ENCODE measurements at places on chromosomes 7 and 10. TPM values are rescaled to one million over a fixed set of nuclear protein-coding genes. Genes with fewer than 3 reads are reported as not detected.

GRCh38 chr7:106542550-106543220 lies 118.3 kb downstream of the CCDC71L start:
- peak; percentile 85 for DNase-seq
- no peaks in the 10 kb centered on the region for H3K36me3 ChIP-seq
- H3K4me1 ChIP-seq, result peaks cover 20% of the 10 kb centered on the region
- no peaks in the 10 kb centered on the region for H3K27me3 ChIP-seq
- H3K4me3 ChIP-seq, result no peak overlapping the region

Gene CALML5
- not detected for total RNA-seq

GRCh38 chr7:159117366-159118196 lies 27.1 kb downstream of the VIPR2 start:
- no peak for DNase-seq
- no peaks in the 10 kb centered on the region for H3K4me1 ChIP-seq

- no peaks in the 10 kb centered on the region for H3K36me3 ChIP-seq
- DNase-seq, result no peak
- H3K27me3 ChIP-seq, result peaks cover 37% of the 10 kb centered on the region
- H3K27ac ChIP-seq, result no peak overlapping the region
- no peak overlapping the region for H3K4me3 ChIP-seq
- H3K4me1 ChIP-seq, result no peaks in the 10 kb centered on the region
These were observed 24.5 kb downstream of the FRMD4A start for GRCh38 chr10:14306190-14306589.

Gene AVPI1
- 40.7 TPM for total RNA-seq

Gene NRG3
- not detected for total RNA-seq

- peaks cover 34% of the 10 kb centered on the region for H3K4me1 ChIP-seq
- H3K4me3 ChIP-seq, result peak overlapping the region; percentile 77
- no peaks in the 10 kb centered on the region for H3K36me3 ChIP-seq
- H3K27ac ChIP-seq, result peak overlapping the region; percentile 49
These were observed 623 bp downstream of the HOXA4 start for GRCh38 chr7:27129729-27130539.

- peaks cover 2% of the 10 kb centered on the region for H3K4me1 ChIP-seq
- H3K4me3 ChIP-seq, result no peak overlapping the region
- no peak for DNase-seq
These were observed 7.0 kb downstream of the LZTS2 start for GRCh38 chr10:101006593-101007098.

Gene PHYHIPL
- not detected for total RNA-seq

DNA sequence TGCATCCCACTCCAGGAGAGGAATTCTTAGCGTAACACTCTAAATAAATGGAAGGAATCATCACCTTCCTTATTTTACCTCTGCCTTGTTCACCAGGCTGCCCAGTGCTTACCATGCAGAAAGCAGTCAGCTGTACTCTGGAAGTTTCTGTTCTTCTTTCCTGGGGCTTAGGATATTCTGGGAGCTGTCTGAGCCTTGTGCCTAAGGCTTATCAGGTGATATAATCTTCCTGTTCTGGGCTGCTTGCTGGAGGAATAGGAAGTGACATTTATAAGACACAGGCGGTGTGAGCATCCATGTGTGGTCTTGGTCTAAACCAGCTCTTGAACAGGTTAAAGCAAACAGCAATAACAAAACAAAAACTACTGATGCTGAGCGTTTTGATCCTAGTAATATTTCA lies 13.5 kb downstream of the KCTD7 start:
- H3K36me3 ChIP-seq, result no peaks in the 10 kb centered on the region
- DNase-seq, result no peak
- H3K27me3 ChIP-seq, result no peaks in the 10 kb centered on the region
- H3K4me3 ChIP-seq, result no peak overlapping the region
- H3K4me1 ChIP-seq, result no peaks in the 10 kb centered on the region

Gene SPDYE3
- not detected for total RNA-seq

GRCh38 chr10:77461636-77462296 lies 175.8 kb downstream of the KCNMA1 start:
- H3K4me3 ChIP-seq, result no peak overlapping the region
- no peak overlapping the region for H3K27ac ChIP-seq
- H3K27me3 ChIP-seq, result no peaks in the 10 kb centered on the region

Gene NXPH1
- total RNA-seq, result not detected

DNA sequence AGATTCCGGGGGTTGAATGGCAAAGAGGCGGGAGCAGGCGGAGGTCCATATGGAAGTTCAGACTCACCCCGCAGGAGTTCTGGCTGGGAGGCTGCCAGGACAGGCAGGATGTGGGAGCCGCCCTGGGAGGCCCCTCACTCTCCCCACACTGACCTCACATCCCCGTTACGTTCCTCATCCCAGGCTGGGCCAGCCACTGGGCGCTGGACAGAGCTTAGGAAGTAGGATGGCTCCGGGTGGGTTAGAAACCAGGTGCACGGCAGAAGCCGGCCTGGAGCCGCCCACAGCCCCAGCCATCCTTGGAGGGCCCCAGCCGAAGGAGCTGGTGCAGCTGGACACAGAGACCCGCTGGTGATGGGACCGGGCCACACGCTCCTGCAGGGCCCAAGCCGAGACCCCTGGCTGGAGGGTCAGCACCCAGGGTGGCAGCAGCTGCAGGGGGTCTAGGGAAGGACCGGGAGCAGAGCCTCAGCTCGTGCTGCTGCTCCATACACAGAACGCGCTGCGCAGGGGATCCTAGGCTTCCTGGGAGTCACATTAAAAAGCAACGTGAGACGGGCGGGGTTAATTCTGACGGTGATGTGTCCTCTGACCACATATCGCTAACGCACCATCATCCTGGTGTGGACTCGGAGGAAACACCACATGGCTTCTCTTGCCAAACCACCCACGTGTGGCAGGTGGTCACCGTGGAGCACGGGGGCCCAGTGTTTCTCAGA lies 98.6 kb upstream of the DIP2C start:
- H3K36me3 ChIP-seq, result no peaks in the 10 kb centered on the region
- H3K27ac ChIP-seq, result no peak overlapping the region
- H3K4me1 ChIP-seq, result no peaks in the 10 kb centered on the region
- no peak overlapping the region for H3K4me3 ChIP-seq
- DNase-seq, result no peak

Gene MGAM2
- not detected for total RNA-seq

- H3K27ac ChIP-seq, result no peak overlapping the region
- H3K4me3 ChIP-seq, result no peak overlapping the region
- H3K4me1 ChIP-seq, result no peaks in the 10 kb centered on the region
- H3K27me3 ChIP-seq, result no peaks in the 10 kb centered on the region
- no peaks in the 10 kb centered on the region for H3K36me3 ChIP-seq
- no peak for DNase-seq
These were observed 84.0 kb upstream of the KLF14 start for GRCh38 chr7:130818056-130818455.

DNA sequence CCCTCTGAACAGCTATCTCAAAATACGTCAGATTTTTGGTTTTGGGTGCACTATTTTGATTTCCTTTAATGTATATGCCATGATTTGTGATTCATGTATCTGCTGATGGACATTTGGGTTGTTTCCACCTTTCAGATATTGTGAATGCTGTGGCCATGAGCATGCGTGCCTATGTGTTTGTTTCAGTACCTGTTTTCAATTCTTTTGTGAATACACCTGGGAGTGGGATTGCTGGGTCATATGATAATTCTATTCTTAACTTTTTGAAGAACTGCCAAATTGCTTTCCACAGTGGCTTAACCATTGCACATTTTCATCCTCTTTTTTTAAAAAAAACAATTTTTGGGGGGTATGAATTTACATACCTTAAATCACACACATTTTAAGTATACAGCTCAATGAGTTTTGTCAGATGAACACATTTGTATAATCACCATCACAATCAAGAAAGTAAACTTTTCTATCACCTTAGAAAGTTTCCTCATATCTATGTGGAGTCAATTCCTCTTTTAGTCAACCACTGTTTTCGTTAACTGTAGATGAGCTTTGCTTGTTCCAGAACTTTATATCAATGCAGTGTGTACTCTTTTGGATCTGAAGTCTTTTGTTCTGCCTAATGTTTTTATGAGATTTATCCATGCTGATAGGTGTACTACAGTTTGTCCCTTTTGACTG lies 36.9 kb downstream of the CYP26A1 start:
- H3K27ac ChIP-seq, result no peak overlapping the region
- no peaks in the 10 kb centered on the region for H3K27me3 ChIP-seq
- no peaks in the 10 kb centered on the region for H3K4me1 ChIP-seq
- DNase-seq, result no peak

DNA sequence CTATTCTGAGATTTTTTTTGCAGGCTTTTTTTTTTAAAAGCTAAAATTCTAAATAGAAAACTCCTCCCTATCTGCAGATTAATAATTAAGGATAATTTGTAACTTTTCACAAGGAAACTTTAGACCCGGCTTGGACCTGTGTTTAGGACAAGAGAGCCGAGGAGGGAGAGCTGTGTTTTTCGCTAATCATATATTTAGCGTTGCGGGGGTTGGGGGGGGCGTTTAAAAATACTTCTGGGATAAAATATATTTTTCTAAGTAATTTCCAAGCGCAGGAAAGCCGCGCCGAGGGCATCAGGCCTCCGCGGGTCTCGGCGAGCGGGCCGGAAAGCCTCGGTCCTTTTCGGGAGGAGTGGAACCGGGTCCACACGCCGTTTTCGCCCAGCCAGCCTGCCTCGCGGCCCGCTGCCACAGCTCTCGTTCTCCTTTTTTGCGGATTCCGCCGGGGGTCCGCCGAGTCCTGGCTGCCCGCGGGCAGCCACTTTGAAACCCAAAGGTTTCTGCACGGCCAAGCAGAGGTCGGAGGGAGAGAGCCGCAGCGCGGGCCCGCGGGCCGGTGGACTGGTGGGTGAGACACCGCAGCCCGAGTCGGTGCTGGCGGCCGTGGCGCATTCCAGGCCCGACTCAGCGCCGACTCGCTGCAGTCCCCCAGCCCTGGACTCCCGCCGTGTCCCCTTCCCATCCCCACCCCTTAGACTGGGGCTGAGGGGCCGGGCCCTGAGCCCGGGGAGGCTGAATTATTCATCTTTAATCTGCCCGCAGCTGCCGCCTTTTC lies 2.3 kb downstream of the PAX2 start:
- no peak for DNase-seq
- no peaks in the 10 kb centered on the region for H3K36me3 ChIP-seq
- no peak overlapping the region for H3K27ac ChIP-seq

Gene AQP1
- total RNA-seq, result 1.2 TPM

Gene TUBAL3
- not detected for total RNA-seq

- H3K36me3 ChIP-seq, result no peaks in the 10 kb centered on the region
- H3K4me3 ChIP-seq, result no peak overlapping the region
- no peaks in the 10 kb centered on the region for H3K27me3 ChIP-seq
These were observed 594.9 kb downstream of the REEP3 start for GRCh38 chr10:64115908-64116643.

Gene PTF1A
- not detected for total RNA-seq

DNA sequence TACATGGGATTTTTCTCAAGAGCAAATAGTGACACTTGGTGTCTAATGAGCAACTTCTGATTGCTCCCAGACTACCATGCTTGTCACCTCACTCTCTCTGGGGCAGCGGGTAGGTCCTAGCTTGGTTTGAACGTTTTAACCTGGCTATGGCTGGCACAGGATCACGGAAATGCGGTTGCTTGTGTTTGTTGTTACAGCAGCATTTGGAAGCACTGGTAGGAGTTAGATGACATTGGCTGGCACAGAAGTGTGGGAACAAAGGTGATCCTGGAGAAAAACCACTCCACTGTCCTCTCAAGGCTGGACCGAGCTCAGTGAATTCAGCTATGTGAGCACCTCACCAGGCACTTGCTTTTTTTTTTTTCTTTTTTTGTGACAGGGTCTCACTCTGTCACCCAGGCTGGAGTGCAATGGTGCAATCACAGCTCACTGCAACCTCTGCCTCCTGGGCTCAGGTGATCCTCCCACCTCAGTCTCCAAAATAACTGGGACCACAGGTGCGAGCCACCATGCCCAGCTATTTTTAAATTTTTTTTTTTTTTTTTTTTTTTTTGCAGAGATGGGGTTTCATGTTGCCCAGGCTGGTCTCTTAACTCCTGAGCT lies 3.5 kb upstream of the PFKFB3 start:
- no peak overlapping the region for H3K4me3 ChIP-seq
- no peak overlapping the region for H3K27ac ChIP-seq
- H3K4me1 ChIP-seq, result peaks cover 9% of the 10 kb centered on the region
- no peak for DNase-seq
- H3K36me3 ChIP-seq, result no peaks in the 10 kb centered on the region
- no peaks in the 10 kb centered on the region for H3K27me3 ChIP-seq

DNA sequence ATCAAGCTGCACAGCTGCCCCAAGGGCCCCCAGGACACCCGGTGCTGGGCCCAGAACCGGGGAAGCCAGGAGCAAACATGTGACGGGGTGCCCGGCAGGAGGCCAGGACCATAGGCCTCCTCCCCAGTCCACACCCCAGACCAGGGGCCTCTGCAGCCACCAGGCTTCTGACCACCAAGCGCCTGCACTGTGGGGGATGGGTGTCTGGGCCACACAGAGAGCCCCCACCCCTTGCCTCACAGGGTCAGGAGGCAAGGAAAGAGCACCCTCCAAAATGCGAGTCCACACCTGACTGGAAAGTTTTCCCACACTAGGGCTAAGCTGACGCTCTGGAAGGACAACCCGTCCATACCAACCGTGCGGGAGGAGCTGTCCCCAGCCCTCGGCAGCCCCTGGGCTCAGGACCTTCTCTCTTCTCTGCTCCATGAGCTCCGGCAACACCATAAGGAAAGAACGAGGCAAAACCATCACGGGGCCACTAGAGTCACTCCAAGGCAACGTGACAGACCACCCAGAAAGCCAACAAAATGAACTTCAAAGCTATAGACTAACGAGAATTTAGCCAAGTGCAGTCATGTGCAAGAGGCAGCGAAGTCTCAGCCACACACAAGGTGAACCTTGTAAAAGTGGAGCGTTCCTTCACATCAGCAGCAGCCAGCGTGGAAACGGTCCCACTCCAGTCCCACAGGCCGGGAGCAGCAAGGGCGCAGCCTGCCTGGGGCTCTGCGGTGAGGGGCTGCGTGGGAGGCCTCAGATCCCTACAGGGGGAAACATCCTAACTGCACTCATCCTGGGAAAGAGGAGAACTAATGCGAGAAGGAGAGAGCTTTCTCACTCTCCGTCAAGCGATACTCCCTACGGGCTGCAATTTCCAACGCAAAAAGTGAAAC lies 5.1 kb downstream of the STK32C start:
- H3K36me3 ChIP-seq, result no peaks in the 10 kb centered on the region
- no peak overlapping the region for H3K4me3 ChIP-seq
- no peaks in the 10 kb centered on the region for H3K27me3 ChIP-seq
- H3K27ac ChIP-seq, result no peak overlapping the region
- no peaks in the 10 kb centered on the region for H3K4me1 ChIP-seq
- no peak for DNase-seq

GRCh38 chr7:150621376-150621775 lies 10.8 kb downstream of the GIMAP6 start:
- no peak overlapping the region for H3K27ac ChIP-seq
- peaks cover 24% of the 10 kb centered on the region for H3K27me3 ChIP-seq
- no peak overlapping the region for H3K4me3 ChIP-seq

- no peaks in the 10 kb centered on the region for H3K36me3 ChIP-seq
- no peaks in the 10 kb centered on the region for H3K4me1 ChIP-seq
- no peaks in the 10 kb centered on the region for H3K27me3 ChIP-seq
- H3K4me3 ChIP-seq, result no peak overlapping the region
- no peak for DNase-seq
These were observed 21.4 kb downstream of the WDR86 start for GRCh38 chr7:151388430-151388829.

All from PC-3 (cell line).